M059J (cell line): ENCODE measurements at places on chromosomes 4 and X. TPM values are rescaled to one million over a fixed set of nuclear protein-coding genes. Genes with fewer than 3 reads are reported as not detected.

- no peak for DNase-seq
These were observed 816.0 kb upstream of the PCDH10 start for GRCh38 chr4:132332932-132333723.

The EPHA5 gene
- total RNA-seq: 6.7 and 9.6 TPM in 2 replicates

GRCh38 chr4:40427128-40427527 is 92.0 kb downstream of the CHRNA9 start:
- DNase-seq: no peak

DNA sequence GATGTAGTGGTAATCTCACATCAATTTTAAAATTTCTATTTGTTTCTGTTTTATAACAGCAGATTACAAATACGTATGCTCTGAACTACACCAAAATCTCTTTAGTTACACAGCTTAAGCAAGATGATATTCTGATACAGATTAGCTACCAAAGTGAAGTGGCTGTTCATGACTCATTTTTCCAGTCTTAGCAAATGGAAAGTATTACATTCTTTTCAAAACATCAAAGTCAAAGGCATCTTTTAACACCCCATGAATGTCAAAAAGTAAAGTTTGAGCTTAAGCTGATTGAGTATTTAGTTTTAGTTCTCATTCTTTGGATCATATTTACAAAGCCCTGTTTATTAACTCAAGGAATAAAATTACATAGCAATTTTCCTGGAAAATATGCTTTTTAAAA is 6.6 kb upstream of the HPGDS start:
- DNase-seq: peak; percentile 26

DNA sequence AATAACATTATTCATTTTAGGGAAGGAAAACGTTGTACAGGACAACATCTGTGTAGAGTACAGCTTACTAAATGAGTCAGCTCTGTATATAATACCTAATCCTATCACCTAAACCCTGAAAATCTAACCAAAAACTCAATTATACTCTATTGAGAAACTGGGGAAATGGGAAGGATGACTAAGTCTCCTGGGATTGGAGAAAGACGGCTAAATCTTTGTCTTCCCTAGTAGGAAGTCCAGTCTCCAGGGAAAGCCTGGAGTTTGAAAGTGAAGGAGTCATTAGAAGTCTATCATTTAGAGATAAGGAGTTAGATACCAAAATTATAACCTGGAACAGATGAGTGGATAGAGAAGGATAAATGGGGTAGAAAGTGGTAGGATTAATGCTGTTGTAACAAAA is 286.5 kb downstream of the STK32B start:
- DNase-seq: peak; percentile 34

The AKAP14 gene
- not detected in 2 replicates for total RNA-seq

The CCSER1 gene
- total RNA-seq: not detected in 2 replicates

The RTL9 gene
- 0.02 and 0.12 TPM in 2 replicates for total RNA-seq

The PLCXD1 gene
- 3.4 and 14.0 TPM in 2 replicates for total RNA-seq

GRCh38 chrX:119003462-119003861 is 29.0 kb downstream of the LONRF3 start:
- peak; percentile 15 for DNase-seq

- DNase-seq: peak; percentile 83
These were observed 171.3 kb downstream of the PTTG2 start for GRCh38 chr4:38131371-38132091.

DNA sequence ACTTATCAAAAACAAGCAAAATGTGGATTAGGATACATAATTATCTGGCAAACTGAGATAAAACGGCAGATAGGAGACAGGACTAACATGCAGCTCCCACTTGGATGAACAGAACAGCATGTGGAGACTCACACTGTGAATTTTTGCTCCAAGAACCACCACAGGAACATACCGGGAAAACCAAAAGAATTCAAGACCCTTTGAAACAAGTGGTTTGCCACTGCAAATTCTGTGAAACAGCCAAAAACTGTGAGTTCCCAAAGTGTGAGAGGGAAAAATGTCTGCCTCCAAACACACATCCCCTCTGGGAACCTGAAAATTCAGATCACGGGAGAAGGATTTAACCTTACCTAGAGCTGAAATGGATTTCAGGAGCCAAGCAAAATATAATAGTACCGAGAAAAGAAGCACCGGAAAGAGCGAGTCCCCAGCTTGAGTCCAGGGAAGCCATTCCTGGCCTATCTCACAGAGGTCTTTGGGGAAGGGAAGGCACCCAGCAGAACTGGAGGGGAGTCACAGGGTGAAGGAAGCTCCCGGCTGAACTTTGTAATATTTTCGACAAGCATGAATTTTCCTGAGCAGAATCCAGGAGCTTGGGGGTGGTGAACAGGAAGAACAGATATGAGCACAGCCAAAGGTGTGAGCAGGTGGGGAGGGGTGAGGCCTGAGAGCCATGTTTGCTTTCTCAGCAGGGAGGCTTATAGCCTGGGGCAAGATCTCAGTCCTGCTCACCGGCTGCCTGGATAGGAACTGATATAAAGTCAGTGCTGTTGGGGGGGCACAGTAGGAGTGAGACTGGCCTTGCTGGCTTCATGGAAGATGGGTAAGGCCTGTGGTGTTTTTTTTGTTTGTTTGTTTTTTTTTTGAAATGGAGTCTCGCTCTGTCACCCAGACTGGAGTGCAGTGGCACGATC is 23.9 kb downstream of the MANBA start:
- peak; percentile 28 for DNase-seq
